ENCODE measurements at places on chromosomes 2 and 18. TPM values are rescaled to one million over a fixed set of nuclear protein-coding genes. Genes with fewer than 3 reads are reported as not detected.

FTCDNL1 gene
- 0.76 TPM for total RNA-seq

ATP8B1 gene
- 38.7 TPM for total RNA-seq

COLEC11 gene
- total RNA-seq = not detected

CNRIP1 gene
- total RNA-seq = 33.9 TPM

CD302 gene
- total RNA-seq = 19.3 TPM

FBLN7 gene
- 4.1 TPM for total RNA-seq

MYOM1 gene
- total RNA-seq = 0.46 TPM

- no peaks in the 10 kb centered on the region for H3K4me1 ChIP-seq
- no peak for DNase-seq
- no peak overlapping the region for H3K27ac ChIP-seq
- H3K36me3 ChIP-seq = no peaks in the 10 kb centered on the region
- H3K27me3 ChIP-seq = no peaks in the 10 kb centered on the region
- H3K4me3 ChIP-seq = no peak overlapping the region
These were observed 824.0 kb upstream of the ID2 start for GRCh38 chr2:7857904-7858303.

DNA sequence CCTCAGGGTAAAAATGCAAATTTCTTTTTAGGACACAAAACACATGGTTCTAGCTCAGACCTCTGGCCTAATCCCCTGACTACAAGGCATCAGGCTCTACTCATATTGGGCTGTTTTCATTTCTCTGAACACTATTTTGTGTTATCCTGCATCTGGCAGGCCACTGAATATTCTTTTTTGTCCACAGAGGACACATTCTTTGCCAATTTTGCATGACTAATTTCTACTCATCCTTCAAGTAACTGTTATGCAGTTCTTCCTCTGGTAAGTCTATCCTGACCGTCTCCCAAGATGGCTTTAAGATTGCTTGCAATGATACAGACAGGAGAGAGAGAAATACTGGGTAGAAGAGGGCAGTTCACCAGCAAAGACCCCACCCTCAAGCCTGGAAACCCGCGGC lies 107.6 kb upstream of the RGPD4 start:
- no peaks in the 10 kb centered on the region for H3K36me3 ChIP-seq
- H3K27ac ChIP-seq = no peak overlapping the region
- H3K4me3 ChIP-seq = no peak overlapping the region

DNA sequence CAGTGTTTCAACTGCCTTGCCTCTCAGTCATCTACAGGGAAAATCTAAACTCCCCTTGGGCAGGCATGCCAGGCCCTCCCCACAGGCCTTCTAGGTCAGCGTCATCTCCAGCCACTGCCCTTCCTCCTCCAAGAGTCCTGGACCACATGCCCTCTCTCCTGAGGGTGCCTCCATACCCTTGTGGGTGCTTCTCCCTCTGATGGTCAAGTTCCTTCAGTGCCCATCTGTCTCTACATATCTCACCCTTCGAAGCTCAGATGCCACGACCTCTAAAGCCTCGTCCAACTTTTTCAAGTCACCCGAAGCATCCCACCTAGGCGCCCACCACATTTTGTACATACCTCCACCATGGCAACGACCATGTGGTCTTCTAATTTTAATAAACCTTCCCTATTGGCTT lies 22.6 kb upstream of the TMEM247 start:
- no peak overlapping the region for H3K4me3 ChIP-seq
- H3K4me1 ChIP-seq = peaks cover 3% of the 10 kb centered on the region
- DNase-seq = peak; percentile 70
- no peaks in the 10 kb centered on the region for H3K36me3 ChIP-seq

DNA sequence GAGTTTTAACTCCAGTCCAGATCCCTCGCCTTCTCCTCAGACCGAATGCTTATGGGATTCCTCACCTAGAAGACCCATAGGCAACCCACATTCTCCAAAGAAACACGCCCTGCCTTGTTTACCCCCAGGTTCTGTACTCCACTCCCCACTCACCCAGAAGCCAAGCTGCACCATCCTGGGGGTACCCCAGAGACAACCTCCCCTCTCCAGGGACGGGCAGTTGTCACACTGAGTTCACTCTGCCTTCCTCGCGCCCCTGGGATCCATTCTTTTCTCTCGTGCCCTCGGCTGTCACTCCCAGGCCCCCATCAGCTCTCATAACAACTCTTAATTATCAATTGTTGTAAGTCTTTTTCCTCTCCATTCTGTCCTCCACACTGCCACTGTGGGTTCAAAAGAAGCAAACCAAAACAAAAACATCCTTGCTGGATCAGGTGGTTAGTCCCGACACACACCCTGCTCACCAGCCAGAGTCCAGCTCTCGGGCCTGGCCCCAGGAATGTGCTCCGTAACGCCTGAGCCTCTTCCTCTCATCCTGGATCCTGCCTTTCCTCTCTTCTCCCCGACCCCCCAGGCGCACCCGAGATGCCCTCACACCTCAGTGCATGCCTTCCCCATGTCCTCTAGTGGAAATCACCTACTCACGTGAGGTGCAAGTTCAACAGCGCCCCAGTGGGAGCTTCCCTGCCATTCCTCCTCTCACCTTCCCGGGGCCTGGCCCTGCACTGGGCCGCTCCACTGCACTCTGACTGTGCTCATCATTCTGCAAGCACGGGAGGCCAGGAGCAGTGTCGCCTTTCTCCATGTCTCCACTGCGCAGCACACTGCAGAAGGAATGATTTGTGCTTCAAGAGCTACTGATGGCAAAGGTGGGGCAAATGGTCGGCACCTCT lies 20.7 kb downstream of the COX7A2L start:
- H3K4me3 ChIP-seq = no peak overlapping the region
- H3K36me3 ChIP-seq = peaks cover 44% of the 10 kb centered on the region
- DNase-seq = no peak
- H3K27me3 ChIP-seq = no peaks in the 10 kb centered on the region
- H3K27ac ChIP-seq = peak overlapping the region; percentile 36
- peaks cover 22% of the 10 kb centered on the region for H3K4me1 ChIP-seq

- H3K4me1 ChIP-seq = peaks cover 34% of the 10 kb centered on the region
- no peaks in the 10 kb centered on the region for H3K27me3 ChIP-seq
- peak overlapping the region; percentile 100 for H3K27ac ChIP-seq
- peaks cover 23% of the 10 kb centered on the region for H3K36me3 ChIP-seq
- no peak for DNase-seq
- peak overlapping the region; percentile 99 for H3K4me3 ChIP-seq
These were observed 1.5 kb upstream of the DLX1 start for GRCh38 chr2:172083628-172084394.

DNA sequence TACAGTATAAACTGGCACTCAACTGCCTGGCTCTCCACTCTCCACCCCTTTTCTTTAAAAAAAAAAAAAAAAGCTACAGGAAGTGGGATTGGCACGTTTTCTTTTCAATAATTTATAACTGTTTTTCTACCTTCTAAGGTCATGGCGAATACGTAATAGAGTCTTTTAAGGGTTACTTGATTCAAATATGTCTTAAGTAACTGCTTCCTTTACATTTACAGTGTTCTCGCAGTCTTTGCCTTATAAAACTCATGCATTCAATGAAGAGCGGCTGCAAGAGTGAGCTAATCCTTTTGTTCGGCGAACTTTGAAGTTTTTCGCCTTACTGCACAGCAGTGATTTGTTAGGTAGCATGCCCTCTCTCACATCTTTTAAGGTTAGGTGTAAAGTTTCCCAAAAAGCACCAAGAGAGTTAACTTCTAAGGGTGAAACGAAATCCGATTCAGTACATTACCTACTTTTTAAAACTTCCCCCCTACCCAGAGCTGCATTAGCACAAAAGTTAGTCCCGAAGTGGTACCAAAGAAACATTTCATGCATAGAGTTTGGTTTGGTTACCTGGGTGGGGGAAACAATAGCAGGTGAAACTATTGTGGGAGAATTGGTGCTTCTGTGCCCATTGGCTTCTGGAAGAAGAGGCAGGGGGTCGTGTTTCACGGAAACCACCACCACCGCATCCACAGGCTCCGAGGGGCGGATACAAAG lies 2.0 kb downstream of the KCTD1 start:
- H3K4me3 ChIP-seq = peak overlapping the region; percentile 71
- H3K4me1 ChIP-seq = peaks cover 56% of the 10 kb centered on the region
- H3K27ac ChIP-seq = no peak overlapping the region
- peaks cover 2% of the 10 kb centered on the region for H3K27me3 ChIP-seq
- DNase-seq = no peak

GRCh38 chr2:207688597-207688996 lies 22.8 kb upstream of the CCNYL1 start:
- H3K4me1 ChIP-seq = peaks cover 10% of the 10 kb centered on the region
- H3K27me3 ChIP-seq = no peaks in the 10 kb centered on the region
- no peak overlapping the region for H3K27ac ChIP-seq
- no peak overlapping the region for H3K4me3 ChIP-seq
- DNase-seq = no peak

DNA sequence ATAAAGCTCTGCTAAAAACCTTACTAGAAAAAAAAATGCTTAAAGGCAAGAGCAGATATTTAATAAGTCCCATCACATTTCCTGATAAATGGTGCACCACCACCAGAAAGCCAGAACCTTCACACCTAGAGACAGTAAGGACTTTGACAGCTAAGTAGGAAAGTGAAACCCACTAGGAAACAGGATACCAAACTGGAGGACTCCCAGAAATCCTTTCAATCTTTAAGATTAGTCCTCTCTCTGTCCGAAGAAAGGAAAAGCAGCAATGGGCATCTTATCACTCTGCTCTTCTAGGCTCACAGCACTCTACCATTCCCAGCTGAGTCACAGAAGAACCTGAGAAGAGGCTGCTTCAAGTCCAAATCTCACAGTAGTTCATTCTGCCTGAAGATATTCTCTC lies 3.7 kb downstream of the DYM start:
- H3K4me1 ChIP-seq = peaks cover 26% of the 10 kb centered on the region
- DNase-seq = no peak
- H3K27ac ChIP-seq = no peak overlapping the region
- peaks cover 7% of the 10 kb centered on the region for H3K36me3 ChIP-seq

DNA sequence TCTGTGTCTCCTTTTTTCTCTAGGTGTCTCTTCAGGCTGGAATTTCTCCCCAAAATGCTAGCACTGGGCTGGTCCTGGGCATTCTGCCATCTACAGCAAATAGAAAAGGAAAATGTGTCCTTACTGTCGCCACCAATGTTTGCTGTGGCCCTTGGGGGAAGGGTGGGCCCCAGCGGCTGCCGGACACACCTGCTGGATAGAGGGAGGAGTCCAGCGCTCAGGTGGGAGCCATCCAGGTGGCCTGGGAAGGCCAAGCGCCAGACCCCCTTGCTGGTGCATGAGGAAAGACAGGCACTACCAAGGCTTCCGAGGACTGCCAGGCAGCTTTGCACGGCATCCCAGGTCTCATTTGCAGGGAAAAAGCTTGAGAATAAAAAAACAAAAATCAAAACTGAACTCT lies 147.7 kb upstream of the GATA6 start:
- no peaks in the 10 kb centered on the region for H3K4me1 ChIP-seq
- DNase-seq = no peak
- H3K4me3 ChIP-seq = no peak overlapping the region
- no peaks in the 10 kb centered on the region for H3K36me3 ChIP-seq
- no peak overlapping the region for H3K27ac ChIP-seq

GRCh38 chr2:160909781-160910242 lies 250.4 kb upstream of the TANK start:
- H3K4me3 ChIP-seq = no peak overlapping the region
- DNase-seq = no peak
- peak overlapping the region; percentile 90 for H3K27ac ChIP-seq
- H3K4me1 ChIP-seq = peaks cover 43% of the 10 kb centered on the region
- H3K36me3 ChIP-seq = no peaks in the 10 kb centered on the region

DNA sequence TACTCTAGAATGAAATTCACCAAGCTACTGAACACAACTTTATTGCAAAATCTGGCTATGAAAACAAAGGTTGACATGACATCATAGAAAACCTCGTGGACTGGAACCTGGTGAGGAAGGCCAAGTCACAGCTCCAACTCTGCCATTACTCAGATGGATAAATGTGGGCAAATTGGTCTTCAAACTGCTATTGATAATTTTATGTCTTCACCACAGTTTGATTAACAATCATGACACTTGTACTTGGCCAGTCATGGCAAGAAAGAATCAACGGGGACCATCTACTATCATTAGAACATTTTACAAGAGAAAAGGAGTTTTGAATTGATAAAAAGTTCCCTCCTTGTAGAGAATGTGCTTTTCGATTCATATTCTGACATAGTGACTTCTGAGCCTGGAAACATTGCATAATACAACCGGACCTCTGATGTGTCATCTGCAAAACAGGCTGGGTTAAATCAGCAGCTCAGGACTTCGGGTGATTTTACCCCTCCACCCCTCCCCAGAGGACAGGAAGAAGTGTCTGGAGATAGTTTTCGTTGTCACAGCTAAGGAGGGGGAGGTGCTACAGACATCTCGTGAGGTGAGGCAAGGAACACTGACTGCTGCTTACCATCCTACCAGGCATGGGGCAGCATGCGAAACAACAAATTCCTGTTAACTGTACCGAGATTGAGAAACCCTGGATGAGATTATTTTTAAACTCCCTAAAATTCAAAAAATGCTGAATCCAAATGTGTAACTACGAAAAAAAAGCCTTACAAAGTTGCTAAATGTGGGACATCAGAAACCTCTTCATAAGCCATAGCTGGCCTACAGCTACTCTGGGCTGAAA lies 8.4 kb downstream of the L3MBTL4 start:
- H3K27ac ChIP-seq = no peak overlapping the region
- peaks cover 23% of the 10 kb centered on the region for H3K27me3 ChIP-seq
- H3K4me1 ChIP-seq = no peaks in the 10 kb centered on the region
- H3K36me3 ChIP-seq = no peaks in the 10 kb centered on the region
- no peak for DNase-seq

DNA sequence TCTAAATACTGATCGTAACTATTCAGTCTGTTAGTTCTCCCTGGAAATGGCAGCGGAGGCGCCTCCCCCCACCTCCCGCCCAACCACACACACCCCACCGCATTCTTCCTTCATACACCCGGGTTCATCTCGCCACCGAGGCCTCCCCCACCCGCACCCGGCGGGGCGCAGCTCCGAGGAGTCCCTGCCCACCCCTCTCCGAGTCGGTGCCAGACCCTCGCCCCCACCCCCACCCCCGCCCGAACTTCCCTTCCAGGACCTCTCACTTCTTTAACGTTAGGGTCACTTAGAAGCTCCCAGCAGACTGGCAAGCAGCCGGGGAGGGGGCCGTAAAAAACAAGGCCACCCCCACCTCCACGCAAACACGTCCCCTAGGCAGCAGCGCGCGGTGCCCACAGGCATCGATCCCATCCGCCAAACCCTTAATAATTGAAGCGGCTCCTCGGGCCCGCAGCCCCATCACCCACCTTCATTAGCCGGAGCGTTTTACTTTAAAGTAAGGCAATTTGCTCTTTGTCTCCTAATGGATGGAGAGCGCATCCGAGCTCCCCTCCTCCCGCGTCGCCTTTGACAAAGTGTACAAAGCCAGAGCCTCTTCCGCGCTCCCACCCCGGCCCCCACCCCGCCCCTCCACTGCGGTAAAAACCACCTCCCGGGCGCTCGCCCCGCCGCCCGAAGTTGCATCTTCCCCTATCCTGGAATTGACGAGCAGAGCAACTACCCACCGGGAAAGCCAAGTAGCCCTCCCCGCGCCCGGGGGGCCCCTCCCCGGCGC lies 624 bp downstream of the ZNF516 start:
- H3K27me3 ChIP-seq = no peaks in the 10 kb centered on the region
- H3K36me3 ChIP-seq = no peaks in the 10 kb centered on the region
- H3K27ac ChIP-seq = peak overlapping the region; percentile 91
- peaks cover 26% of the 10 kb centered on the region for H3K4me1 ChIP-seq
- H3K4me3 ChIP-seq = peak overlapping the region; percentile 91

GRCh38 chr2:4507661-4508060 lies 804.3 kb downstream of the DCDC2C start:
- no peak overlapping the region for H3K4me3 ChIP-seq
- H3K27me3 ChIP-seq = no peaks in the 10 kb centered on the region
- H3K36me3 ChIP-seq = no peaks in the 10 kb centered on the region
- no peak overlapping the region for H3K27ac ChIP-seq
- DNase-seq = no peak

- peaks cover 68% of the 10 kb centered on the region for H3K4me1 ChIP-seq
- DNase-seq = no peak
- peak overlapping the region; percentile 7 for H3K27ac ChIP-seq
- H3K36me3 ChIP-seq = no peaks in the 10 kb centered on the region
- H3K4me3 ChIP-seq = no peak overlapping the region
- H3K27me3 ChIP-seq = no peaks in the 10 kb centered on the region
These were observed 63.8 kb upstream of the RTN4 start for GRCh38 chr2:55114082-55114481.
